ENCODE measurements at places on chromosomes 7 and 10.

GRCh38 chr10:62456611-62457101 is 82.5 kb downstream of the ZNF365 start:
- DNase-seq = peak; percentile 62

DNA sequence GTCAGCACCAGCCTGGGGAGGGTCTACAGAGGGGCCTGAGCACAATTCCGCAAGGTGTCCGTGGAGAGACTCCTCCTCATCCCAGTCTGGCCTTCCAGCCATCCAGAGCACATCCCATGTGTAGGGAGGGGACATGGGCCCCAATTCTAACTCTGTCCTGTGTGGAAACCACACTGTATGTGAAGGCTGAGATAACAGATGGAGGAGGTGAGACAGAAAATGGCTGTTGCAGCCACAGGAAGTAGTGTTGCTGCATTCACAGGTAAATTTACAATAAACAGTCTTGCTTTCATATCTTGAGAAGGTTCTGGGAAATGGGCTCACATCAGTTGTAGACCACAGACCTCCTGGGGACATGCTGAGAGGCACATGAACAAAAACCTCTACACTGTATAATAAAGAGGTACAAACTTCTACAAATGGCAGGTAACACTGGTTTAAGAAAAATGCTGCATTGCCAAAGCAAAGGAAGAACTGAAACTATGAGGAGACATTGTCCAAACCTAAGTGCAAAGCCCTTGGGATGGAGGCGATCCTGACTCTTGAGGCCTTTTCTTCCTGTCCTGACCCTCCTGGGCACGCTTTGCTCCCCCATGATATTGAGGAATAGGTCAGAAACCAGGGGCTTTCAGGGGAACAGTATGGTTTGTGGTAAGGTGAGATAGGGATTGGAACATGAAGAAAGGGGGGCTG is 21.6 kb upstream of the GIMAP2 start:
- no peak for DNase-seq

- DNase-seq = no peak
Measured at GRCh38 chr7:153772966-153773365, 279.2 kb upstream of the DPP6 start.

DNA sequence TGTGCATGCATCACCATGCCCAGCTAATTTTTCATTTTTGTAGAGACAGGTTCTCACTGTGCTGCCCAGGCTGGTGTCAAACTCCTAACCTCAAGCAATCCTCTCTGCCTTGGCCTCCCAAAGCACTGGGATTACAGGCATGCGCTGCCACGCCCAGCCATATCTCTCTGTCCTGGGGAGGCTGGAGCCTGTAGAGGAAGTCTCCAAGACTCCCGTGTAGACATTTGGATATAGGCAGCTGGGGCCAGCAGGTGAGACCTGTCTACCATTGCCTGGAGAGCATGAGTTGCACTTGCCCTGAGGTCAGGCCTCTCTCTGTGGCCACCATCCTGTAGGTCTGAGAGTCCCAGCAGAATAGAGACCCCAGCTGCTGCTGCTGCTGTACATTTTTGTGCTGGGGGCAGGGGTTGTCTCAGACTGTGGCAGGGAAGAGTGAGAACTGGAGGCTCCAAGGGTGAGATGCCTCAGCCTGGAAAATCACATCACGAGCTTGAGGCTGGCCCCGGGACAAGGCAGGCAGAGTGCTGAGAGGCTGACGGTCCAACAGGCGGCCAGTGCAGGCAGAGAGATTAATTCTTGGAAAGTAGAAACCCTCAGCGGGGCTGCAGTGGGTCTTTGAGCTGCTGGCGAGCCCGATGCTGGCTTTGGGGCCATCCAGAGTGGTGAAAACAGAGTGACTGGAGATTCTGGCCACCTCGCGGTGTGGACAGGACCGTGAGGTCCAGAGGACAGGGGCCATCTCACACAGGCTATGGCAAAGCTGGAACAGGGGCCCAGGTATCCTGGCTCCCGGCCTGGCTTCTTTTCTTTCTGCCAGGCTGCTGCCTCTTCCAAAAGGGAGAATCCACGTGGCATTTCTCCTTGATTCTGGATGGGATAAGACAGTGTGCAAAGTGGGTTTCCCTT is 60.9 kb downstream of the TMEM270 start:
- DNase-seq = peak; percentile 89

DNA sequence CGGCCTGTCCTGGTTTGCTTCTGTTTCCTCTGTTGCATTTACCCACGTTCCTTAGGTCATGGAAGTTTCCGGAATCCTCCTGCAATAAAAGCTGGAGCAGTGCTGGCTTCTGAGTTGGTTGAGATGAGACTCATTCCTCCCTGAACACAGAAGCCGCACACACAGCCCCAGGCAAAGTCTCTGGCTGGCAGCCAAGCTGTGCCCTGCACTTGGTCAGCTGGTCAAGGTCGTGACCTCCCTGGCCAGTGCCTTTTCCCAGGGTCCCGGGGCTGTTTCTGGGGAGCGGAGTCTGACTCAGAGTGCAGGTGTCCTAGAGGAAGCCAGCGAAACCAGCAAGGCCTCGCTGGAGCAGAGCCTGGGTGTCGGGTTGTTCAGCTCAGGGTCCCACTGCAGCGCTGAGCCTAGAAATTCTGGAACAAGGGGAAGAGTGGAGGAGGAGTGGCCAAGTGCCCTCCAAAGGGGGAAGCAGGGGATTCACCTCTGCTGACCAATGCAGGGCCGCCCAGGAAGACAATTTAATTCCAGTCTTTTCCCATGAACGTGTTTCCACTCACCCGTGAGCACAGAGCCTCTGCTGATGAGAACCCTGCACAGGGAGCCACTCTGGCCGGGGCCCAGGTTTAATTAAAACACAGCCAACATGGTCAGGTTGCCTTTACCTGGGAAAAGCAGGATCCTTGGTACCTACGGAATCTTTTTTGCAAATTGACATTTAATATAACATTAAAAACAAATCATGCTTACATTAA is 245.5 kb upstream of the PPP2R2D start:
- DNase-seq = peak; percentile 32

- DNase-seq = no peak
Measured at GRCh38 chr10:127034790-127035189, 129.6 kb downstream of the DOCK1 start.

DNA sequence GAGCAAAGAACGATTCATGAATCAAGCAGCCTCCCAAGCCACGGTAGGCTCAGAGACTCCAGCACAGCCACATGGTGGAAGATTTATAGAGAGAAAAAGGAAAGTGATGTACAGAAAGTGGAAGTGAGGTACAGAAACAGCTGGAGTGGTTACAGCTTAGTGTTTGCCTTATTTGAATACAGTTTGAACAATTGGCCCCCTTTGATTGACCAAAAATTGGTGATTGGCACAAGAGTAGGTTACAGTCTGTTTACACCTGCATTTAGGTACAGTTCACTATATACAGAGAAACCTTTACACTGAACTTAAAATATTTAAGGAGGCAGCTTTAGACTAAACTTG is 136.4 kb upstream of the ASAH2 start:
- no peak for DNase-seq

- DNase-seq = peak; percentile 55
Measured at GRCh38 chr10:63133821-63134557, 861 bp downstream of the NRBF2 start.

DNA sequence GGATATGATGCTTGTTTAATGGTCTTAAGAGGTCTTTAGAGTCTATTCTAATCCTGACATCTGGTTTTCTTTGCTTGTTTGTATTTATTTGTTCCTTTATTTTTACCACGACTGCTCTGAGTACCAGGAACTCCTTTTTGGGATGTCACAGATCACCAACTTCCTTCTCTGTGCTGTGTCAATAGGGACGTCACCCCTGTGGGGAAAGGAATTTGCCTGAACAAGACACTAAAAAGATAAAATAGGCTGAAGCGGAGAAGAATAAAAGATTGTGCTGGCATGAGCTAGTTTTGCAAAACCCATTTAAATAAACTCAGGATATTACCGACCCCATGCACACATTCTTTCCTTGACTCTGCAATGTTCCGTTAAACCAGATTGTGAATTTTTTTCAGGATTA is 27.7 kb downstream of the MGMT start:
- DNase-seq = no peak

Measured in muscle of leg (tissue), 16 donors.